ENCODE measurements at places on chromosomes 5 and 9.

GRCh38 chr9:23702311-23702922 lies 123.6 kb downstream of the ELAVL2 start:
- DNase-seq: no peak

- DNase-seq: no peak
These were observed 18.9 kb upstream of the EGFL7 start for GRCh38 chr9:136643596-136644342.

GRCh38 chr5:117095346-117096332 lies 521.0 kb upstream of the SEMA6A start:
- no peak for DNase-seq

GRCh38 chr9:80871596-80871995 lies 817.8 kb downstream of the TLE1 start:
- no peak for DNase-seq

- peak; percentile 92 for DNase-seq
These were observed at the start of gene TNC for GRCh38 chr9:115117999-115118878. Gene TNC (minus strand): TSS chr9:115118157. CDS start chr9:115091018, 27,139 bp downstream.

DNA sequence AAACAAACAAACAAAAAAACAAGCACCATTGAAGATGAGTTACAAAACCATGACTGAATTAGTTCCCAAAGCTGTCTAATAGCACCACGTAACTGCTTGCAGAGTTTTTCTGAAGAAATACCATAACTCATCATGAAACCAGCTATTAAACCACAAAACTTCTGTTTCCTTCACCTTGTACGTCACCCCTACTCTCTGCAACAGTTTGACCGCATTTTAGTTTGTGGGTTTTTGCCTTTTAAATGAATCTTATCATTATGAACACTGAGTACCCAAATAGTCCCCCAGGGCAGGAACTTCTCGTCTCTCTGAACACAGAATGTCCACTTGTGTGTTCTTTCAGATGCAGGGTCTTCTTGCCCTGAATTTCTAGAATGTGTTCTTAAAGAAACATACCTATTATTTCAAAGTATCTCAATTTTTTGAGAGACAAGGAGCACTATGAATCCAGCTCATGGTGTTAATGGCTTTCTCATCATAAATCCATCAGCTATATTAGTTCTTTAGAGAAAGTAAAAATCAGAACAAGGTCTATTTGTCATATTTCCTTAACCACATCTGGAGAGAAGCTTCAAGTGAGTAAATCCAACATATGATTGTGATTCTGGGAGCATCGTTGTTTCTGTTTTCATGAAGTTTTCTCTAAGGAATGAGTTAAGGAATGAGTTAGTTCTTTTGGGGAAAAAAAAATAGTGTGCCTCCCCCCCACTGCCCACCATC lies 210.6 kb downstream of the AUH start:
- DNase-seq: peak; percentile 97

GRCh38 chr9:134585021-134585561 lies 56.5 kb upstream of the COL5A1 start:
- no peak for DNase-seq

DNA sequence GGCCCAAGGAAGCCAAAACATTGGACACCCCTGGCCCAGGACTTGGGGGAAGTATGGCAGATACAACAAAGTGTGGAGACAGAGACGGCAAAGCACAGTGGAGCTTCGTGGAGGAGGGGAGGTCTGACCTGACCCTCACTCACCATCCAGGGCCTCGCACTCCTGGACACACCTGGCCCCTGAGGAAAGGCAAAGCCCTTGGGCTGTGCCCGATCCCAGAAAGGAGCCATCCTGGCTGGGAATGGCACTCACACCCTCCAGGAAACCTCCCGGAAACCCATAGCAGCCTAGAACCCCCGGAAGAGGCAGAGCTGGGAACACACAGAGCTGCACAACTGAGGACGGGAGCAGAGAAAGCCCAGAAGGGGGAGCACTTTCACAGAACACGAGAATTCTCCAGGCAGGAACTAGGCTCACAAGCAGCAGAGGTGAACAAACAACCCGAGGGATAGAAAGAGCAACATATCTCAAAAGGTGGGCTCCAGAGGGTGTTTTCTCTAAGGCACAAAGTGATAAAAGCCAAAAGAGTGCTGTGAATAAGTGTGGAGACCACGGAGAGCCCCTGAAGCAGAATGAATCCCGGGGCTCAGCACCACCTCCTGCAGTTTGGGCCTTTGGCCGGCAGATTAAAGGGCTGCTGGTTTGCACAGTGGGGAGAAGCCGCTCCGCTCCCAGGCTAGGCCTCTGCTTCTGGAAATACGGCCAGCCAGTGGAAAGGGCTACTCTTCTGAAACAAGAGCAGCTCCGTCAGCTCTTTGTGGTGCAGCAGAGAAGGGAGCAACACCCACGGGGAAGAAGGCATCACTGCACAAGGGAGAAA lies 108.2 kb downstream of the UBE2R2 start:
- peak; percentile 41 for DNase-seq

DNA sequence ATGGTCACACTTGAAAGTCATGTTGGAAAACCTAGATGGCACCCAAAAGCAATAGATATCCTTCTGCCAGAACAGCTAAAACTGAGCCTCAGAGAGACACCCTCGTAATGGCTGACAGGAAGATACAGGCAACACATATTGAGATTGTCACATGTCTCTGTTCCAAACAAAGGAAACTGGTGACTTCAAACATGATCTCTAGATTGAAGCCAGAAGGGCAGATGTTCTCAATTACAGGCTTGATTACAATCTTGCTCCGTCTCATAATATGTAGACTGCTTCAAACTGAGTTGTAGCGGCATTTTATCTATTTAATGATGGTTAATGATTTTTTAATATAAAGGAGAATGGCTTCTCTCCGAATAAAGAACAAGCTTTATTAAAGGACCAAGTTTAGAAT lies 774.3 kb downstream of the KCTD16 start:
- no peak for DNase-seq

- DNase-seq: no peak
These were observed 108.5 kb downstream of the ELAVL2 start for GRCh38 chr9:23717505-23717904.

GRCh38 chr5:43110606-43111170 lies 10.0 kb upstream of the ZNF131 start:
- no peak for DNase-seq

GRCh38 chr5:56169949-56170348 lies 63.2 kb downstream of the ANKRD55 start:
- DNase-seq: no peak

- DNase-seq: peak; percentile 62
These were observed 86.5 kb upstream of the ANKRD55 start for GRCh38 chr5:56319526-56320181.

- DNase-seq: peak; percentile 98
These were observed 20.9 kb downstream of the CSF2 start for GRCh38 chr5:132094393-132095076.

DNA sequence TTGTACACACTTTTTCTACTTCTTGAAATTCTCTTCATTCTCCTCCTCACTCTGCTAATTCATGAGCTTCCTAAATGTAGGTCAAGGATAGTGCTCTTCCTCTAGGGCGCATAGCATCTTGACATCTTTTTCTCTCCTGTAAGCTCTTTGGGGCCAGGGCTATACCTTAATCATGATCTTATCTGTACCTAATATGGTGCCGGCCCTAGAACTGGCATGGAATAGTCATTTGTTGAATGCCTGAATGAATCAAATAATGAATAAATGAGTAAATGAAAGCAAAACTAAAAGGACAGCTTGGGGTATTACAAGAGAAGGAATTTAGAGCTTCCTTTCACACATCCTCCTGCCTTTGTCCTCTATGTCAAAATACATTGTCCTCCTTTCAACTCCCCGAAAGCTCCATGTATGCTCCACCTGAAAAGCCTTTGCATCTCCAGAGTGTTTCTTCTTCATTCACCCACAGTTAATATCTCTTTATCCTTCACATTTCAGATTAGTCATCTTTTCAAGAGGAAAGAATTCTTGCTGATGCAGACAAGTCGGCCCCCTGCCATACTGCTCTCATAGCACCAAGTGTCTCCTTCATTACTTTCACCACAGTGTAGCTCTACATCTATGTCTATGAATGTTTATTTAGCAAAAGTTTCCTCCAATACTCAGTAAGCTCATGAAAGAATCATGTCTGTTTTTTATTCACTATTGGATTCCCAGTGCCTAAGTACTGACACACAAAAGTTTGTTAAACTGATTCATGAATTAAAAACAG lies 16.4 kb upstream of the PPP2R2B start:
- DNase-seq: peak; percentile 89

GRCh38 chr5:72412283-72413055 lies 92.3 kb downstream of the PTCD2 start:
- DNase-seq: no peak

DNA sequence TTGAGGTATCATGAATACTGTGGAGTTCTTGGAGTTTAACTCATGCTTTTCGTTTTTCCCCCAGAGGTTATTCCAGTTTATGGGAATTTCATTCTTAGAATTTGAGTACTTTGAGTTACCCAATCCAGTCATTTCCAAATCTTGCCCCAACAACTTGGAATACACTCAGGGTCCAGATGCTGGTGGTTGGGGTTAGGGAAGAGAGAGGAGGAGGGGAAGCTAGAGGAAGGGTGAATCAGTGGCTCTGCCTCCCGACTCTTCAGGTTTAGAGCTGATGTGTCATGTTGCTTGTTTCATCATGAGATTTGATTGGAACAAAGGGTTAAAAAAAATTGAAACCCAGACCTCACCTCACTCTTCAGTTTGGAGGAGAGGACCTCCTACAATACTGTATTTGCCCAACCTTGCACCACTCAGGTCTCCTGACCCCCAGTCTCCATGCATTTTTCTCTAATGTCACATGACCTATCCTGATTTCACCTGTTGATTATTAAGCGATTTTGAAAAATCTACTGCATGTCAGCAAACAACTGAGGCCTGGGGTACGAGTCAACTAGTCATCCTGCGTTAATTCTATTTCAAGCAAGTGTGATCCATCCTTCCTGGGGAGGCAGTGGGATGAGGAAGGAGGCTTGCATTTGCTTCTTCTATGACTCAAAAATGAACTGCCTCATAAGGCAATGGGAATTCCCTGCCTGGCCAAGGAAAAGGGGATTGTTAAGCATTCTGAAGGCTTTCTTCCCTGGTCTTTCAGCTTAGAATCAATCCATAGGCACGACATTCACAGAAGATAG lies 6.2 kb upstream of the SLC1A3 start:
- peak; percentile 87 for DNase-seq

- DNase-seq: no peak
These were observed 80.3 kb downstream of the MAP1B start for GRCh38 chr5:72187388-72188075.

GRCh38 chr9:1400983-1401382 lies 350.8 kb downstream of the DMRT2 start:
- DNase-seq: no peak

DNA sequence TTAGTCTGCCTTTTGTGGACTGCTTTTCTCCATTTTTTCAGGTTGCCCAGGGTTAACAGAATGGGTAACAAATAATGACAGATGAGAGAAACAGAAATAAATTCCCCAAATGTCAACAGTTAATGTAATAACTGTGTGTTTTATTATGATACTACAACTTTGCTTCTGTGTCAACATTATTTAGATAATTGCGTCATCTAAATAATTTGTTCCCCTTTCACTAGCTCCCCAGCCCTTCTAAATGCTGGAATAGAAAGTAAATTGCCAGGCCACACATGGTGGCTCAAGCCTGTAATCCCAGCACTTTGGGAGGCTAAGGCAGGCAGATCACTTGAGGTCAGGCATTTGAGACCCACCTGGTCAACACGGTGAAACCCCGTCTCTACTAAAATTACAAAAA lies 53.5 kb downstream of the RNF38 start:
- no peak for DNase-seq

DNA sequence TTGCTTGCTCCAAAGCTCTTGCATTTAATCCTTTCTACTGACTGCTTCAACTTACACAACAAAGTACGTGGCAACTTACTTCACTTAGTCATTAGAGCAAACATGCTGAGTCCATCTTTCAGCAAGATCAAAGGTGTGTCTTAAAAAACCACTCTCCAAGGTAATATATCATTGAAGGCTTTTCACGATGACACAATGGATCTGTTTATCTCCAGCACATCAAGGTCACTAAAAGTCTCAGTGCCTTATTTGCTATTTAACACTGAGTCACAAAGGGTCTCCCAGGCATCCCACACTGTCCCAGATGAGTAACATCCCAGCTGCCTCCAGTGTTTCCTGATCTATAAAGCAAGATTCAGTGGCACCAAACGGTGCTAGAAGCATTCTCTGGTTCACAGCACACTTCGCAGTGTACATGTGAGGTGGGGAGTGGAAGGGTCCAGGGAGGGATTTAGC lies 3.7 kb upstream of the CLK4 start:
- DNase-seq: peak; percentile 8

GRCh38 chr5:87321605-87322004 lies 53.9 kb downstream of the RASA1 start:
- DNase-seq: no peak

DNA sequence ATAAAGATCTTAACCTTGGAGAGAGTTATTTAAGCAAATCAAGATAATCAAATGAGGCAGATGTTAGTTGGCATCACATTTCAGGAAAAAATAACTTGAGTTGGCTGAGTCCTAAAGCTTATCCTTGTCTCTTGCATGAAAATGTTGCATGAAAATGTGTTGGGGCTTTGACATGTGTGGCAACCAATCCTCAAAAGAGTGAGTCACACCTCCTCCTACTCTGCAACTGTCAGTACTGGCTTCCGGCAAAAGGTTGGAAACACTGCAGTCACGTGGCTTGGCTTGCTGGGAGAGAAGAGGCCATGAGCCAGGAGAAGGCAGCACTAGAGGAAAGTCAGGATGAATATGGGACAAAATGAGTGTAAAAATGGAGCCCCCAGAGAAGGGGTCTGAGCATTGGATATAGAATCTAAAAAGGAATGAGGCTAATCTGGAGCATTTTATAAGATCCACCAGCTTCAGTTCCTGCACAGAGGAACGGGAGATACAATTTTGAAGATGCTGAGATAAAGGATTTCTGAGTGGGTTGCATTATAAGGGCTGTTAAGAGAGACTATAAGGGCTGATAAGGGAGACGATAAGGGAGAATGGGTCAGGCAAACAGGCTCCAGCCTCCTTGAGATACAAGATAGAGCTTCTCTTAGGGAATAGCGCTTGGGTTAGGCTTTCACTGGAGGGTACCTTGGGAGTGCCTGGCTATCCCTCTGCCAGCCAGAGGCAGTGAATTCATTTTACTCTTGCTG lies 43.1 kb downstream of the SPATA31D1 start:
- peak; percentile 73 for DNase-seq

- no peak for DNase-seq
These were observed 715.2 kb upstream of the ADAMTS16 start for GRCh38 chr5:4424895-4425294.

DNA sequence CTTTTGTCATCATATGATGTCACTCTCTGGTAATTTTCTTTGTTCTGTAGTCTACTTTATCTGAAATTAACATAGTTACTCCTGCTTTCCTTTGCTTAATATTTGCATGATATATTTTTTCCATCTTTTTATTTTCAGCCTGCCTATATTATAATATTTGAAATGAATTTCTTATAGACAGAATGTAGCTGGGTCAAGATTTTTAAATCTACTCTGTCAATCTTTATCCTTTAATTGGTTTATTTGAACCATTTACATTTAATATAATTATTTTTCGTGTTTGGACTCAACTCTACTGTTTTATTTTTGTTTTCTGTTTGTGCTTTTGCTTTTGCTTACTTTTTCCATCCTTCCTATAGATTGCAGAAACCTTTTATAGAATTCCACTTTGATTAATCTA lies 118.0 kb downstream of the FOXD1 start:
- no peak for DNase-seq
